Right cardiac atrium (tissue), 5 donors: ENCODE measurements at places on chromosomes 7 and 10. TPM values are rescaled to one million over a fixed set of nuclear protein-coding genes. Genes with fewer than 3 reads are reported as not detected.

- DNase-seq, result no peak
Observed at GRCh38 chr10:62727934-62728333, 76.6 kb upstream of the ADO start.

The OR2A42 gene
- not detected for total RNA-seq

- DNase-seq, result no peak
Observed at GRCh38 chr7:4235596-4235995, 446.5 kb upstream of the FOXK1 start.

DNA sequence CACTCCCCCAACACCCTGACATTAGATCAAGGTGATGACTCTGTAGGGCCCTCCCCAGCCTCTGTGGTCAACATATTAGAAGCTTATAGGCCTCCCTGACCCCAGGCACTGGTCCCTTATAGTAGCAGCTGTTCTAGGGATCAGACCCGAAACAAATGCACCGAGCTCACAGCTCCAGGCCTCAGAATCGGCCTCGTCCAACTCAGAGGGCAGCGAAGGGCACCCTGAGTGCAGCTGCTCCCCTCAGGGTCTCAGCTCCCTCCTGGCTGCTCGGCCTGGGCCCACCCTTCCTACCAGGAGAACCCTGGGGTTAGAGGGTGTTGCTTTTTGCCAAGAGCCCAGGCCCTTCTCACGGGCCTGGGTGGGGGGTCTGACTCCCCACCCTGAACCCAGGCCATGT, 5.0 kb downstream of the ECHS1 start:
- no peak for DNase-seq

GRCh38 chr10:12788277-12788676, 213.2 kb downstream of the CCDC3 start:
- DNase-seq, result no peak

The LHPP gene
- 18.3 TPM for total RNA-seq

DNA sequence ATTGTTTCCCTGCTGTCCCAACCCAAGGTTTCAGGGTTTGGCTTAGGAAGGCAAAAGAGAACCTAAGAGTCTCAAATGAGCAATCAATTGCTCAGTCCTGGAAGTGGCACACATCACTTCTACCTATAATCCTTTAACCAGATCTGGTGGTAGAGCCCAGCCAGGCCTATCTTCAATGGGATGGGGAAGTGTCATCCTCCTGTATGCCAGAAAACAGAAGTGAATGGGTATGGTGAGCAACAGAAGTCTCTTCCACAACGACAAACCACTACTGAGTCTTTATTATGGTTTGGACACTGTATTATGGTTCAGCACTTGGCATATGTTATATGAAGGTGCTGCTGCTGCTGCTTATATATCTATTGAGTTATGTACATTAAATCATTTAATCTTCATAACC, 3.0 kb upstream of the AKR1B1 start:
- no peak for DNase-seq
